ENCODE measurements at places on chromosomes 7 and 10.

DNA sequence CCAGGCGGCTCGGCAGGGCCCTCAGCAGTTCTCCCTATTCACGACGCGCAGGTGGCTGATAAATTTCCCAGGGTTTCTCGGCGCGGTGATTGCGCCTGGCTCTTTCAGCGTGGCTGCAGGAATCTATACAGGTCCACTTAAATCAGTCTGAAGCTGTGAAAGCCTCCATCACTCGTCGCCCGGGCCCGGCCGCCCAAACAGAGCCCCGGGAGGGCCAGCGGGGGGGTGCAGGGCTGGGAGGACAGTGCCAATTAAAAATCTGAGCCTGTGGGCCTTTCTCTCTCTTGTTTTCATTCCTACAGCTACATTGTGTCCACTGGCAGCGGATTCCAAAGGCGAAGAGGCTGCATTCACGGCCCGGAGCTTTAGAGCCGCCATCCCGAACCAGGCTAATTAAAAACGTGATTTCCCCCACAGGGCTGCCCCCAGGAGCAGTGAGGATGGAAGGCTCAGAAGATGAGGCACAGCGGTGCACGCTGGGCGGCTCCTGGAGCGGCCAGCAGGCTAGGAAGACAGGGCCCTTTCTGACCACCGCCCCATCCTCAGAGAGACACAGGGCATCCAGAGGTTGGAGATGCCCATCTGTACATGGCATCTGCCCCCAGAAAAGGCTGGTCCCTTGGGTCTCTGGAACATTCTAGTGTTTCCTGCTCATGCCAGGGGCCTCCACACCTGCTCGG is 100.7 kb downstream of the FAM53B start:
- DNase-seq: no peak

- DNase-seq: no peak
Observed at GRCh38 chr10:100383251-100383650, 36.2 kb downstream of the SCD start.

DNA sequence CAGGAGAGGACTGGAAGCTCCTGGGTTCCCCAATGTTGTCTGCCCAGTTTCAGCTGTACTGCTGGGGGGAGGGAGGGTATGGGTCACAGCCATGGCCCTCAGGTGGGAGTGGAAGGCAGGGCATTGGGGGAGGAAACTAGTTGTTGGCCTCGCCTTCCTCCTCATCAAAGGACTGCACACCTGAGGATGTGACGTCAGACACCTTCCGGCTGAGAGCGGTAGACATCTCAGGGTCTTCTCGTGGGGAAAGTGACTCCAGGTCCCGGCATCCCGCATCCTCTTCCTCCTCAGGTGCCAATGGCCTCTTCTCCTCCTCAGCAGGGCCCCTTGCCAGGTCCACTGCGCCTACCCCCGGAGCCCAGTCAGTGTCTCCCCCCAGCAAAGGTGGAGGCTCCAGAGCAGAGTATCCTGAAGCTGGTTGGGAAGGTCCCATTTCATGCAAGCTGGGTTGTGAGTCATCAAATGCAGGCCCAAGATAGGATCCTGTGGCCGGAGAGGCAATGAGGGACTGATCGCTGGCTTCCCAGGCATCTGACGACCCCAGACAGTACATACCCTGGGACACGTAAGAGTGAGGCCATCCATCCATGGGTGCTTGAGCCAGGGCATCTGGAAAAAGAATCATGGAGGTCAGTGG is 6.0 kb downstream of the FAM131B start:
- DNase-seq: no peak

- DNase-seq: no peak
Observed at GRCh38 chr10:58853668-58854067, 322.8 kb upstream of the PHYHIPL start.

- DNase-seq: peak; percentile 72
Observed at GRCh38 chr7:85851571-85852193, 664.8 kb upstream of the SEMA3D start.

DNA sequence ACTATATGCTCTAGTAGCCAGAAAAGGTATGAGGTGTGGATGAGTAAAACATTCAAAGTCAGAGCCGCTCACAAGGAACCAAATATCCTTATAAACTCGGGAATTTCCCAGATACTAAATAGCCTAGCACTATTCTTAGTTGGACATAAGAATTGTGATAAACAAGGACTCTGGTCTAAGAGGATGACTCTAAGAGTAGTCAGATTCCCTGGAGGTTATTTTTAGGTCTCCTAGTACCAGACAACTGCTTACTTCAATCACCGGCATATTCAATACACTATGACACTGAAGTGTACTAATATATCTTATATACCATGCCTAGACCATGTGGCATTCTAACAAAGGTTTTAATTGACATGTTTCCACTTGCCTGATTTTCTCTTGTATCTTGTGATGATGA is 56.5 kb downstream of the LMBR1 start:
- no peak for DNase-seq

- no peak for DNase-seq
Observed at GRCh38 chr7:115024276-115024675, 102.4 kb downstream of the MDFIC start.

DNA sequence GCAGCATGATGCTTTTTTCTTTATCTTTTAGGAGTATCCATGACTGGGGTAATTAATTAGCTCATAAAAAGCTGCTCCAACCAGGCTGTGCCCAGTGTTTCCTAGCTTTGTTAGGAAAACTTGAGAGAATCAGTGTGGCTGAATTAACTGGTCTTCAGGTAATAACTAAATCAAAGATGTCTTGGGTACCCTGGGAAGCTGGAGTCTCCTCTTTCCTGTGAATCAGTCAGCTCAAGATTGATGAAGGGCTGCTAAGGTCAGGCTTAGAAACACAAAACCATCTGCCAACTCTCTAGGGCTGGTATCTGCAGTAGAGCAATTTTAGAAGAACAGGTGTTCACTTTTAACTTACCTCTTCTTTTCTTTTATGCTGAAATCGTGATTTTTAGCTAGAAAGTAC is 21.4 kb upstream of the ATOH7 start:
- no peak for DNase-seq
